ENCODE measurements at places on chromosomes 6 and 20. TPM values are rescaled to one million over a fixed set of nuclear protein-coding genes. Genes with fewer than 3 reads are reported as not detected.

- DNase-seq, result no peak
Measured at GRCh38 chr20:50541606-50542041, 31.4 kb downstream of the PTPN1 start.

DNA sequence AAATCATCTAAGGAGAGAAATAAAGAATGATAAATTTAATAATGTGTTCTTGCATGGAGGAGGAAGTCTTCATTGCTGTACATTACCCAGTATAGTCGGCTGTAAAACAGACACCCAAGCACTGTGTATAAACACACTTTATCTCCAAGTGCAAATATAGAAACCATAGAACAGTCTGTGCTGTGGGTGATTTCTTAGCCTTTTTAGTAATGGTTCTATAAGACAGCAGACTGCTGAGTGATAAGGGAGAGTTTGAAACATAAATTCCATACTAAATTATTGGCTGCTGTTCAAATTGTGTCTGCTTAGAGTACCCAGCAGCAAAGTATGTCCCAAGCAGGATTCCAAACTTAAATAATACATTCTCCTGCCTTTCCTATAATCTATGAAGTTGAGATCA lies 4.6 kb downstream of the FILIP1 start:
- DNase-seq, result no peak

DNA sequence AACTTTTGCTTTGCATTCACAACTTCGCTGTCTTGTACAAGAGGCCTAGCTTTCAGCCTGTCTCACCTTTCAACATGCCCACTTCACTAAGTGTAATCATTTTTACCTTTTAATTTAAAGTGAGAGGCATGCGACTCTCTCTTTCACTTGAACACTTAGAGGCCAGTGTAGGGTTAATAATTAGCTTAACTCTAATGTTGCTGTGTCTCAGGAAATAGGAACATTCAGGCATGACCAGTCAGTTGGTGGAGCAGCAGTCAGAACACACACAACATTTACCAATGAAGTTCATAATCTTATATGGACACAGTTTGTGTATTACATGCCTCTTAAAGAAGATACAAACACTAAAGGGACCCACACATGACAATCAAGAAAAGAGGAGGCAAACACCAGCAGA lies 47.6 kb downstream of the HTR1B start:
- DNase-seq, result no peak

GRCh38 chr20:12847872-12848271 lies 160.9 kb upstream of the SPTLC3 start:
- DNase-seq, result no peak

- peak; percentile 9 for DNase-seq
Measured at GRCh38 chr6:22732176-22732970, 163.0 kb downstream of the HDGFL1 start.

- no peak for DNase-seq
Measured at GRCh38 chr6:168884050-168884645, 369.5 kb downstream of the THBS2 start.

- peak; percentile 23 for DNase-seq
Measured at GRCh38 chr6:155528982-155529453, 73.4 kb upstream of the NOX3 start.

DNA sequence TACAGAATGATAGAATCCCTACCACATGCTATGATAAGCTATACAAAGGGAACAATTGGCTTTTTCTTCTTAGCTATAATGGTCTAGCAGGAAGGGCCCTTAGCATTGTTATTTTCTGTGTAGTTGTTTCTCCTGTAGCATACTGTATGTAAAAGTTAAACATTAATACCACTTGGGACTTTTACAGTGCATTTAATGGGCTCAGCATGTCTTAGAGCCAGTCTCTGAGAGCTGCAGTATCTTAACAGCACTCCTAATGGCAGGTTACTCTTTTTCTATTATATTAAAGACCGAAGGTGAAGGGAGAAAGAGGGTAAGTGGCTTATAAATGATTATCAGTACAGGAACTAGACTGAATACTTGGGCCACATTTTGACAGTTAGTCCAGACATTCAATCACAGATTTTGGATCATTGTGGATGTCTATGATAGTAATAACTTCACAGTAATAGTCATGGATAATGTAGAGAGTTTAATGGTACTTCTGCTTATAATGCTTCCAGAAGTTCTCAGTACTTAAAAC lies 290.7 kb downstream of the PHF3 start:
- no peak for DNase-seq

DNA sequence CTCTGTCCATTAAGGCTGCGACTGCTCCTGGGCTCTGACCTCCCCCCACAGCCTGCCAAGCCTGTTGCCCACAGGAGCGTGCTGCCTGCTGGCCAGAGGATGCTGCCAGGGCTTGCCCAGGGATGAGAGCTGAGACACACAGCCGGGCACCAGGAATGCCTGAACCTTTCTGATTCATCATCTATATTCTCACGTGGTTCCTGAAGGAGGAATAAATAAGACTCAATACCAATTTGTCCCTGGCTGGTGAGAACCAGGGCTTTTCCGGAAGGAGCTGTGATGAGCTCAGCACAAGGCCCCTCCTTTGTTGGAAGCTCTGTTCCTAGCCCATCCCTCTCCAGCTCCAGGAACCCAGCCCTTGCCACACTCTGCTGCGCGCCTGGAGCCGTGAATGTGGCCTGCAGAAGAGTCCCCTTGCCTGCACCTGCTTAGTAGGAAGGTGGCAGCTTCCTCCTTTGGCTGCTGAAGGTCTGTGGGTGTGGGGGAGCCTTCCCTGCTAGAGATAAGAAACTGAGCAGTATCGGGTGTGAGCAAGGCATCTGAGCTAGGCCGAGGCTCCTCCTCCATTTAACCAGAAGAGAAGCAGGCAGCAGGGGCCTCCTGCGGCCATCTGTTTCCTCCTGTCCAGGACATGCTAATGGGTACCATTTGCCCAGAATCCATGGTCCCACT lies 37.9 kb downstream of the SYNDIG1 start:
- DNase-seq, result no peak

DNA sequence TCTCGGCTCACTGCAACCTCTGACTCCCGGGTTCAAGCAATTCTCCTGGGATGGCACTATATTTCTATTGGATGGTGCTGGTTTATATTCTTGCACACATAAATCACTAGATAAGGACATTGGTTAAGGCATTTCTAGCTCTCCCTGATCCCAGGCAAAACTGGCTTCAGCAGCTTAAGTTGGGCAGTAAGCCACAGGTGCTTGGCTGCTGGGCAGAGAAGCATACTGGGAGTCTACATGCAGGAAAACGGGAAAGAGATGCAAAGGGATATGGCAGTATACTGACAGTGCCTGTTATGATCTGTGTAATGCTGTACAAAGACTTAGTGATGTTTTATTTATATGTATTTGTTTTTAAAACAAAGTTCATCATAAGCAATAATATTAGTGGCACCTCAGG lies 33.3 kb upstream of the ZFP64 start:
- no peak for DNase-seq

DNA sequence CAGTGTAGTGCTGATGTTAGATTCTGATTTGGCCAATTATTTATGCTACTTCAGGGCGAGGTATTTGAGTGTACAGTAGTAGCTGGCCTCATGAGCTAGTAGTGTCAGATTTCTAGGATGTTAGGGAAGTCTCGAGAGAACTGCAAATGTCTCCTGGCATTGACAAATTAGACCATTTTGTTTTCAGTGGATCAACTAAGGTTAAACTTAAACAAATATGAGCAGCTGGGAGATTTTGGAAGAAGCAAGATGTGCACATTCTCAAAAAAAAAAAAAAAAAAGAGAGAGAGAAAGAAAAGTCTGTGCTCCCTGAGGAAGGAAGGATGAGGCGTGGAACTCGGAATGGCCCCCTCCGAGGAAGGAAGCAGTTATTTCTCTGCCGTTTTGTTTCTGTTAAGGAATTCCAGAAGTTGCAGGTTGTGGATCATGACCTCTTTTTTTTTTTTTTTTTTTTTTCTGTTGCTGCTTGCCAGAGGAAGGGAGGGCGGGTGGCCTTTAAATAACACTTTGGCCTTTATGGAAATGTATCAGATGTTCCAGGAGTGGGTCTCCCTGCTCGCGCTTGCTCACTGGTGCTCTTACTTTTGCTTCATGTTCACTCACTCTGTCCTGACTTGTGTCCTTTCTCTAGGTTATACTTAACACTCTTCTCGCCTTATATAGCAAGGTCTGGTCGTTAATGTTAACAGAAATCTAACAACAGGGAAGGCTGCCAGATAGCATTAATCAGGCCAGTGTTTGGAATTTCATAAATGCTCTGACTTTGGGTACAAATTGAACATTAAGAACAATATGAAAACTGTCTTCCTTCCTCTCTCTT lies 124.4 kb downstream of the TCP11 start:
- DNase-seq, result peak; percentile 41

VWA7 gene
- total RNA-seq, result 0.13 TPM

ERVFRD-1 gene
- not detected for total RNA-seq

Data from MG63 (cell line).